Mesendoderm (in vitro differentiated cells): ENCODE measurements at places on chromosomes 3 and 15.

- no peak for DNase-seq
Observed at GRCh38 chr3:114020907-114021306, 35.4 kb downstream of the CCDC191 start.

- DNase-seq, result no peak
Observed at GRCh38 chr3:145902166-145902565, 258.8 kb downstream of the PLOD2 start.

- DNase-seq, result no peak
Observed at GRCh38 chr3:62688050-62688449, 187.2 kb downstream of the CADPS start.

DNA sequence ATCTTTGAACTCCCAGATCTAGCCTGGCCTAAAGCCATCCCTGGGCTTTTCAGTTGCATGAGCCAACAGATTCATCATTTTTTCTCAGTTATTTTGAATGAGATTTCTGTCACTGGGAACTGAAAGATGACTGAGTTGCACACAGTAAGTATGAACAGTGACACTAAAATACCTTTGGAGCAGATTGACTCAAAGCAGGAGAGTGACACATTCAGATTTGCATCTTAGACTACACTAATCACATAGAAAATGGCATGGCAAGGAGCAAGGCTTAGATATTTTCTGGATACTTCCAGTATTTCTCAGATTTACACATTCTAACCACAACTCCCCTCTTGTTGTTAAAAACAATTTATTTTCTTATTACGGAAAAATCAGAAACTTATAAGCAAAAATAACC lies 32.8 kb downstream of the SEC62 start:
- no peak for DNase-seq

DNA sequence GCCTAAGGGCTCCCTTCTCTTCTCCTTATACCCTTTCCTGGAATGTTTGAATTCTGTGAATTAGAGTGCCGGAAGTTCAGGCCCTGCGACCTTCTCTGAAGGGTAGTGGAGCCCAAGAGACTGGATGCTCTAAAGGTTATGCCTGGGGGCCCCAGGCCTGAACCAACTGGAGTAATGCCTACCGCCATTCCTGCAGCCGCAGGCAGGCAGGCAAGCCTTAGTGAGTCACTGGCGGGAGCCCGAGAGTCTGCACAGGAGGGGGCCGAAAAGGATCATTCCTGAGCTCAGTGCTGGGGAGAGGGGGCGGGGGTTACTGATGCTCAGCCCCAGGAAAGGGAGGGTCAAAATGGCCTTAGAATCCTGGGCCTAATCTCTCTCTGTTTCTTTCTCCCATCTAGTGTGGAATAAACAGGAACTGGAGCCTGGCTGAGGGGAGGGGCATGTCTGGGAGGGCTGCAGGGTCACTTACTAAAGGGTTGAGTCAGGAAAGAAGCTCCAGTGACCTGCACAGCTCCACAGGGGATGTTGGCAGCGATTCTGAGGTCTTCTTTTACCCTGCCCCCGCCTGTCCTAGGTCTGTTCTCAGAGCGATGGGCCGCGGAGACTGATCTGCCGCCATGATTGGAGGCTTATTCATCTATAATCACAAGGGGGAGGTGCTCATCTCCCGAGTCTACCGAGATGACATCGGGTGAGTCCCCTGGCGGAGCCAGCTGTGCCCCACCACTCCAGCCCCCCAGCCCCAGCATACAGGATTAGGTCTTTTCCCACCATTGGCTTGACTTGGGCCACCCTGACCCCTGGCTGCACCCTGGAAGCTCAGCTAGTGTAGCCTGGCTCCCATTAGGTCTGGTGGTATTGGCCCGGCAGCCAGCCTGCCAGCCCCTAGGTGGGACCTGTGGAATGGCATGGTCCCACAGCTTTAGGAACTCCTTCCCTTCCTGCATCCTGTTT lies 2.0 kb downstream of the AP2M1 start:
- peak; percentile 99 for DNase-seq

GRCh38 chr3:47872916-47873315 lies 70.0 kb downstream of the DHX30 start:
- DNase-seq, result no peak

DNA sequence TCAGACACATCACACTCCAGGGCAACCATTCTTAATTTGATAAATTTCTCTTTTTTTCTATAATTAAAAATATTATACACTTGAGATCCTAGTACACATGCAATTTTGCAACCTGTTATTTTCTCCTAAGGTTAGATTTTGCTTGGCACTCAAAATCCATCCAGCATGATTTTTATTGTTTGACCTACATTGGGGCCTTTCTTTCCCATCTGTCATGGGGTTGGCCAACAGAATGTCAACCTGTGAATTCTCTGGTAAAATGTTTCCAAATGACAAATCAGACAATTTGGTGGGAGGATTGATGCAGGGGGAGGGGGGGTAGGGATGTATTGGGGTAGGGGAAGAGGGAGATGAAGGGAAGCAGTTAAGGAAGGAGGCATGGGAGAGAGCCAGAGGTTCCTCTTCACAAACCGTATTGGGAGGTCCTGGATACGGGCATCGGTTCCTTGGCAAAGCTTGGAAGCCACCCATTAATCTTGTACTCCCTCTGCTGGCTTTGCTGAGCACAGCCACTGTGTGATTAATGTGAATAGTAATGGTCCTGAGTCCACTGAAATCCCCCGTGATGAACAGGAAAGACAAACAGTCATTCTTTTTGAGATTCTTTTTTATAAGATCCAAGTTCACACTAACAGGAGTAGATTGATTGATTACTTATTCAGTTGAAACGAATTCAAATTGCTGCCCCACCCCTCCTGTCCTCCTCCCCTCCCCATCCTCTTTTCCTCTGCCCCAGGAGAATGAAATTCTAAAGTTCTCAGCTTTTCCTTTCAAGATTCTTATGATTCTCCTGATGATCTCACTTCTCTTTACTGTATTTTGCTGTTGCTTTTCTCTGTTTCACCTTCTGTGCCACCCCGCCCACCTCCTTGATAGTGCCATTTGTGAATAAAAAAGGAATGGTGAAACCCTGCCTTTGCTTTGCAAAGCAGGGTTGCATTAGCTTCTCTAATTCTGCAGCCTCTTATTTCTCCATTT lies 82.2 kb upstream of the SLC25A26 start:
- peak; percentile 84 for DNase-seq

DNA sequence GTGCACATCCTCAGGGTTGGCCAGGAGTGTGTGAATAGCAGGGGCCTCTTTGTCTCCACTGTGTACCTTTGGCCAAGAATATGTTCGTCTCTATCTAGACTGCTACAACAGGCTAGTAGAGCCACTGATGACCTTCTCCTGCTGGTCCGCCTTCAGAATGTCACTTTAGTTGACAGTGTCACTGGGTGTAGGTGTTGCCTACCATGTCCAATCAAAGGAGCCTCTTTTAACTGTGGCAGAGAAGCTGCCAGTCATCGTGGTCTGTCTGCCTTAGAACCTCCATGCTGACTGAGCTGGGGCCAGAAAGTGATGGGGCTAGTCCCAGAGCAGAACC lies 40.1 kb downstream of the OXSR1 start:
- no peak for DNase-seq

- DNase-seq, result no peak
Observed at GRCh38 chr3:25007974-25008658, 419.9 kb upstream of the RARB start.

DNA sequence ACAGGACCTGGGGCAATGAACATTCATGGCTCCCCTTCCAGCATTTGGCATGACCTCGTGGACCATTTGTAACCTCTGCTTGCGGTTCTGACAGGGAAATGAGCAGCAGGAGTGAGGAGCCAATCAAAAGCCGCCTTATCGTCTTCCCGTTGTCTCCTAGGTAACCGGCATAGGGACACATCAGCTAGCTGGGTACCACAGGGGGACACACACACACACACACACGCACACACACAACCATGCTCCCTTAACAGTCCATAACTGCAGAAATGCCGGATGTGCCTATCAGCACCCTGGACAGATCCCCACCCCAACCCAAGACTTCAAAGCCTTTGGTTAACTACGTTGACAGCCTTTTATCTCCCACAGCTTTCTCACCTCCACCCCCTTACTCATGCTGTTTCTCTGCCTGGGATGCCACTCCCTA lies 53.4 kb upstream of the CCDC174 start:
- peak; percentile 91 for DNase-seq

DNA sequence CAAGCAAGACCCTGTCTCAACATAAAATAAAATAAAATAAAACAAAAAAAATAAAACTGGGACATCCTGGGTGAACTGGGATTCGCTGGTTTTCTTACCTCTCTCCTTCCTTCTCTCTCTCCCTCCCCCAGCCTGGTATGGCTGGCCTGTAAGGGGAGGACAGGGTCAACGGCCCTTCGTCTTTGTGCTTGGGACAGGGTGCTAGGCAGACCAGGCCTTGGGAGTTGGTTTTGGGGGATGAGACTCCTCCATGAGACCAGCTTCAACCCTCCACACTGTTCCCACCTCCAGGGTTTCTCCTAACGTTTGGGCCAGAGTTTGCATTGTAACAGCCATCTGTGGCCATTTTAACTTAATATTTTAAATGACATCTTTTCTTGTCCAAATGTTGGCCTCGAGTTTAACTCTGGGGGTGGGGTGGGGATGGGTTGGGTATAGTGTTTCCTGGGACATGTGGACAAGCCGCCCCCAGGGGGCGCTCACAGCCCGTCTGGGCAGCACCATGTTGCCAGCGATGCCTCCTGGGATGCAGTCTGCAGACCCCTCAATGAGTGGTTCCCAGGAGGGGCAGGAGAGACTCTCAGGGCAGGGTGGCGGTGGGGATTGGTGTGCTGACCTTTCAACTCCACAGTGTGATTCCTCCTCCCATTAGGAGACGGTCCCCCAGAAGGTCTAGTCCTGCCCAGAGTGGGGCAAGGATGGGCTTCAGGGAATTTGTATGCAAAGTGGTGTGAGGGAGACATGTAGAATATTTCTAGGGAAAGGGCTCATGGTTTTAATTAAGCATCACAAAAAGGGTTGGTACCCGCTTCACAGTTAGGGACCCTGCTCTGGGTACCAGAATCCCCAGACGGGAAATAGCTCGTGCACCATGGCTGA lies 37.7 kb upstream of the LCTL start:
- peak; percentile 81 for DNase-seq

DNA sequence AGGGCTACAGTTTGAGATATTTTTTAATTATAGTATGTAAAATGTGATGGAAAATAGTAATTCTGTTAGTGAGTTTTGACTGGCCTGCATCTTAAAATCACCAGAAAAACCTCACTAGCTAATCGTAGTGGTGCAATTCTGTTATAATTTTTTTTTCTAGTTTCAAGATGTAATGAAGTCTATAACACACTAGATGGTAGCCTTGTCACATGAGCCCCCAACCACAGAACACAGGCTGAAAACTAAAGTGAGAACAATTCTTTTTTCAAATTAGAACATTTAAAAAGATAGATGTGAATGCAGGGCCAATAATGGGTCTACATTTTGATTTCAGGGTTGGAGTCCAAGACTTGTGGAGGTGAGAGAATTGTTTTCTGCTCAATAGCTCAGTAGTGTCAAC lies 83.3 kb upstream of the KCNH8 start:
- DNase-seq, result peak; percentile 33

GRCh38 chr15:94840794-94841783 lies 609.7 kb downstream of the MCTP2 start:
- no peak for DNase-seq

DNA sequence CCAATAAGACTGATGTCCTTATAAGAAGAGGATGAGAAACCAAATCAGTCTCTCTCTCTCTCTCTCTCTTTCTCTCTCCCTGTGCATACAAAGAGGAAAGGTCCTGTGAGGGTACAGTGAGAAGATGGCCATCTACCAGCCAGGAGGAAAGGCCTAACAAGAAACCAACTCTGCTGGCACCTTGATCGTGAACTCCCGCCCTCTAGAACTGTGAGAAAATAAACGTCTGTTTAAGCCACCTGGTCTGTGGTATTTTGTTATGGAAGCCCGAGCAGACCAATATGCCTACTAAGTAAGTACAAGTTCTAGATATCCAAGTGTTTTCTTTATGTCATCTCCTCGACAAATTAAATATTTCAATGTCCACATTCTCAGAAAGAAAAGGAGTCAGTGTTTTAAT lies 44.9 kb upstream of the TMC3 start:
- peak; percentile 10 for DNase-seq

GRCh38 chr15:62046078-62046743 lies 14.0 kb downstream of the VPS13C start:
- DNase-seq, result no peak

- DNase-seq, result no peak
Observed at GRCh38 chr15:52925130-52925529, 135.0 kb upstream of the ONECUT1 start.

GRCh38 chr3:48370333-48370713 lies 1.7 kb upstream of the FBXW12 start:
- no peak for DNase-seq

GRCh38 chr15:52421029-52421428 lies 107.7 kb downstream of the MYO5A start:
- DNase-seq, result no peak

GRCh38 chr15:51350723-51351122 lies 9.3 kb downstream of the GLDN start:
- no peak for DNase-seq

GRCh38 chr3:185152410-185153170 lies at the start of gene C3orf70:
TSS of gene C3orf70 (minus strand) at chr3:185153060. CDS start at chr3:185152823, 237 bp downstream.
- DNase-seq, result peak; percentile 63

GRCh38 chr3:189739378-189739777 lies 108.2 kb downstream of the TP63 start:
- DNase-seq, result peak; percentile 70

DNA sequence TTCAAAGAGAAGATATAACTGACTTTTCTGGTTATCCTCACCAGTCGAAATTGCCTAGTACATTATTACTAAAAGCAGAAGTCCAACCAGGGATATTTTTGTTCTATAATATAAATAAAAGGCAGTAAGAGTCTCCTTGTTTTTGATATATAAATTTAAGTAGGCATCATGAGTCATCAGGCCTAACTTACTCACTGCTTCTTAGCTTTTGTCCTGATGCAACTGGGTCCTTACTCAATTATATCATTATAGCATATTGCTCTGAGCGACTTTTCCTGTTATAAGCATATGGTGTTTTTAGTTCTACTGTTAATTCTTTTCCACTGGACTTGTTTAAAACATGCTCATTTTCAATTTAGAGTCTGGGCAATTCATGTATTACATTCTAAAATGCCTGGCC lies 910.1 kb downstream of the MCTP2 start:
- DNase-seq, result no peak

GRCh38 chr3:171054921-171055320 lies 28.4 kb upstream of the SLC2A2 start:
- no peak for DNase-seq
